ENCODE measurements at places on chromosomes 6 and 20.

- DNase-seq, result no peak
These were observed 25.0 kb upstream of the BRPF3 start for GRCh38 chr6:36171573-36171972.

DNA sequence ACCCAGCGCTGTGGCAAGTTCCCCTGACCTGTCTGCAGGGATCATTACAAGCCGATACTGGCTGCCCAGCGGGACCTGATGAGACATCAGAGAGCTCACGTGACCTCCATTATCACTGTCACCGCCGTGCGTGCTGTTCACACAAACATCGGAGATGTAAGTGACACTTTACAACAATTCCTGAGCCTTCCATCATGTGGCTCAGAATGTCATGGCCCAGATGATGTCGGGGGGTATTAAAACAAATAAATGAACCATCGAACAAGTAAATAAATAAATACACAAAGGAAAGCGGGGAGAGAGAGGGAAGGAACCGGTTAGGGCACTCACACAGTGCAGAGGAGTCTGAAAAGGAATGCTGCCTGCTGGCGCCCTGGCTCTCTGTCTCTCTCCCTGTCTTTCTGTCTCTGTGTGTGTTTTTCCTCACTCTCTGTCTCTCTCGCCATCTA is 195.1 kb downstream of the BMP7 start:
- no peak for DNase-seq

- DNase-seq, result no peak
These were observed 11.9 kb downstream of the MDFI start for GRCh38 chr6:41650120-41650519.

DNA sequence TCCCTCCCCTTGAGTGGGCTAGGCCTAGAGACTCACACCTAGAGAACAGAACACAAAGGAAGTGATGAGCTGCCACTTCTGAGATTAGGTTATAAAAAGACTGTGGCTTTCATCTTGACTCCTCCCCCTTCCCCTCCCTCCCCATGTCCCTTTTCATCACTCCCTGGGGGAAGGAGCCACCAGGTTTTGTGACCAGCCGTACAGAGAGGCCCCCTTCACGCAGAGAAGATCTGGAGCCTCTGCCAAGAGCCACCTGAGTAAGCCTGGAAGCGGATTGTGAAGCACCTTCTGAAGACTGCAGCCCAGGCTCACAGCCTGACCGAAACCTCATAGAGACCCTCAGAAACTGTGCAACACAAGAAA is 118.4 kb upstream of the NXT1 start:
- no peak for DNase-seq

GRCh38 chr6:4486568-4487315 is 289.5 kb upstream of the CDYL start:
- no peak for DNase-seq
